ENCODE measurements at places on chromosomes 4 and X. TPM values are rescaled to one million over a fixed set of nuclear protein-coding genes. Genes with fewer than 3 reads are reported as not detected.

Gene RTL3
- not detected for total RNA-seq

DNA sequence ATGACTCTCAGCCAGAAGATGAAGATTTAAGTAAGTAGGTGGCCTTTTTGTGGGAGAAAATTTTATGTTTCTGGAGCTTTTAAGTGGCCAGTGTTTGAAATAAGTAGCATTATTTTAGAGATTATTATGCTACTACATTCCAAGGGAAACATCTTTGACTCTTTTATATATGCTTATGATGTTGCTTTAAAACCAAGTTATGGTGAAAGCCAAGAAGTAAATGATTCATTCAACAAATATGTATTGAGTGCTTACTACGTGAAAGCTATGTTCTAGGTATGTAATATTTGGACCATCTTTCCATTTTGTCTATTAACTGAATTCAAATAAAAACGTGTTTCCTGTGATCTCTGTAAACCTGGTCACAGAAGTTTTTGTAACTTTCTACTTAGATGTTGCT lies 58.3 kb downstream of the ZFX start:
- peak; percentile 27 for DNase-seq

DNA sequence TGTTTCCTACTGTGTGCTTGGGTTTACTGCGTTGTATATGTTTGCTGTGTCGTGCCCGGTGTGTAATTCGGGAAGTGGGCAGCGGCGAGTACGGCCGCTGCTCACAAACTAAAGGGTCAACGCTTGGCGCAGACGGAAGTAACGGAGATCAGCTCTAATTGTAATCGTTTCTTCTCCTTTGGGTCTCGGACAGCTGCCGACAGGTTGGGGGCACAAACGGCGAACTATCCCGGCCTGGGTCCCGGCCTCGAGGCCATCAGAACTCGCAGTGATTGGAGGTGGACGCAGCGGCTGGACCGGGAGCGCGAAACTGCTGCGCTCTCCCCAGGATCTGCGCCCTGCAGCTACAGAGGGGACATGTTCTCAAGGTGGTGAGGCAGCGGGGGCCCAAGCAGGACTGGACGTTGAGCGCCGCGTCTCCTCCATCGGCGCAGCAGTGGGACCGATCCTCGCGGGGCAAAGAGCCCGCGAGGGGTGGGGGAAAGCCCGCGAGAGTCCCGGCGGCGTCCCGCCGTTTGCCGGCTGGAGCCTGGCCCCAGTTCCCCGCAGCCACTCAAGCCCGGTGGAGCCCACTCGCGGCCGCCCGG lies 516 bp upstream of the ZIC3 start:
- no peak for DNase-seq

- peak; percentile 73 for DNase-seq
Observed at GRCh38 chrX:149950681-149951080, 12.4 kb upstream of the EOLA2 start.

GRCh38 chr4:71396382-71396781 lies 57.6 kb downstream of the SLC4A4 start:
- peak; percentile 58 for DNase-seq

DNA sequence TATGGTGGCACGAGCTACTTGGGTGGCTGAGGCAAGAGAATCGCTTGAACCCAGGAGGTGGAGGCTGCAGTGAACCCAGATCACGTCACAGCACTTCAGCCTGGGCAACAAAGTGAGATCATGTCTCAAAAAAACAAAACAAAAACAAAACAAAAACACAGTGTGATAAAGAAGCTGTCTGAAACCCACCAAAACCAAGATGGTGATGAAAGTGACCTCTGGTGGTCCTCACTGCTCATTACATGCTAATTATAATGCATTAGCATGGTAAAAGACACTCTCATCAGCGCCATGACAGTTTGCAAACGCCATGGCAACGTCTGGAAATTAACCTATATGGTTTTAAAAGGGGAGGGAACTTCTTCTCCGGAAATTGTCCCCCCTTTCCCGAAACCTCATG lies 29.4 kb upstream of the OPHN1 start:
- DNase-seq, result peak; percentile 57

- DNase-seq, result peak; percentile 80
Observed at GRCh38 chrX:80807992-80808735, 1.5 kb downstream of the BRWD3 start.

DNA sequence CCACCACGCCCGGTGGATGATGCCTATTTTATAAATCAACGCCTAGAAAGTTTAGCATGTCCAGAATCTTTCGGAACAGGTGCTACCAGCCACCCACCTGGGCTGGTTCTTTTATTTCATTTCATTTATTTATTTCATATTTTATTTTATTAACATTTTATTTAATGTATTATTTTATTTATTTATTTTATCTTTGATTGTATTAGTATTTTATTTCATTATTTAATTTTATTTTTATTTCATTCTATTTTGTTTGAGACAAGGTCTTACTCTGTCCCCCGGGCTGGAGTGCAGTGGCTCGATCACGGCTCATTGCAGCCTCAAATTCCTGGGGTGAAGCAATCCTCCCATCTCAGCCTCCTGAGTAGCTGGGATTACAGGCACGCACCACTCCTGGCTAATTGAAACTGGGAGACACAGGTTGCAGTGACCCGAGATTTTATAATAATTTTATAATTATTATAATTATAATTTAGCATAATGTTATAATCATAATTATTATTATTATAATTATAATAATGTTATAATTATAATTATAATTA lies 187.2 kb downstream of the SHOX start:
- DNase-seq, result no peak
